ENCODE measurements at places on chromosomes 16 and 17.

GRCh38 chr16:51035110-51035498 is 116.0 kb downstream of the SALL1 start:
- no peak for DNase-seq

DNA sequence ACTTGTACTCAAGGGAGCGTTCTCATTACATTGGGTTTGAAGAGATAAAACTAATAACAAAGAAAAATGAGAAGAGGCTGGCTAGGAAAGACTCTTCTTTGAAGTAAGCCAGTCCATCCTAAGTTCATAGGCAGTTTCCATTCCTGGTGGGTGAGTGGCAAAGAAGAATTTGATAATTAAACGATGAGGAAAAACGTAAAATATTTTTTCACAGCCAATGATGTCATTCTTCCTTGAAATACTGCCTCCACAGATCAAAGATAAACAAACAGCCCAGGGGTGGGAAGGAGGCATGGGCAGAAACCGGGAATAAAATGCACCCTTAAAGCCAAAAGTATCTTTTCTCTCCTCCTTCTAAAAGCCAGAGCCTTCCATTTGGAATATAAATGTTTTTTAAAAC is 346.6 kb downstream of the PMP22 start:
- no peak for DNase-seq

DNA sequence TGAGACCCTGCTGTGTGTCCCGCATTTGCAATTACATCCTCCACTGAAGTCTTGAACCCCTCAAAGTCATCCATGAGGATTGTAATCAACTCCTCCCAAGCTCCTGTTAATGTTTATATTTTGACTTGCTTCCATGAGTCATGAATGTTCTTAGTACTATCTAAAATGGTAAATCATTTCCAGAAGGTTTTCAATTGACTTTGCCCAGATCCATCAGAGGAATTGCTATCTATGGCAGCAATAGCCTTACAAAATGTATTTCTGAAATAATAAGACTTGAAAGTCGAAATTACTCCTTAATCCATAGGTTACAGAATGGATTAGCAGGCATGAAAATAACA is 2.5 kb upstream of the C16orf87 start:
- no peak for DNase-seq

- no peak for DNase-seq
Measured at GRCh38 chr16:72458035-72458434, 286.1 kb upstream of the PMFBP1 start.

DNA sequence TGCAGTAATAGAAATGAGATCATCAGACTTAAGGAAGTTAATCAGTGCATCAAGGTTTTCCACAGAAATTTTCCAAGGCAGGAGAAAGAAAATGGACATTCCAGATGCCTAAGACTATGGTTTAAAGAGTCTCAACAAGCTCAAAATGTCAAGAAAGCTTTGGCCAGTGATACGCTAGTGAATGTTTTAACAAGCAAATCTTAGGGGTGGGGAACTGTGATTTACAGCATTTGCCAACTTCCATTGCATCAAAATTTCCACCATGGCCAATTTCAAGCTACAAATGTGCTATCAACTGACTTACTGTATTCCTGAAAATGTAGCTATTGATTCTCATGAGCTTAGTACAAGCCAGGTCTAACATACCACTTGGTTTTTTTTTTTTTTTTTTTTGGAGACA is 82.4 kb upstream of the CLEC3A start:
- DNase-seq: no peak

DNA sequence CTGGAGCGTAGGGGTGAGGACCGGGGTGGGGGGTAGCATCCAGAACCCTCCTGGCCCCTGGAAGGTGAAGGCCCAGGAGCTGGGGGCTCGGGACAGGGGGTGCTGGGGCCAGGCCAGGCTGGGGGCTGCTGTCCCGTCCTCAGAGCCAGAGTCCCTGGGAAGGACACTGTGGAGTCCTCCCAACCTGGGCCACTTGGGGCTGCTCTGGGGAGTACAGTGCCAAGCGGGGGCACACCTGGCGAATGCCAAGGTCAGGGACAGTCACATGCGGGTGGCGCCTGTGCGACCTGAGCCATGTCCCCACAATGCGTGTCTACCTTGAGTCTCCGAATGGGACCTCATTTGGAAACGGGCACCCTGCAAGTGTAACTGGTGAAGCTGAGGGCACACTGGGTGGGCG is 1.2 kb upstream of the PERCC1 start:
- DNase-seq: no peak

- DNase-seq: no peak
Measured at GRCh38 chr17:9488556-9488955, 87.1 kb downstream of the STX8 start.

GRCh38 chr17:40480501-40481003 is 20.9 kb downstream of the TNS4 start:
- peak; percentile 43 for DNase-seq

- DNase-seq: no peak
Measured at GRCh38 chr17:74325376-74325742, 667 bp upstream of the KIF19 start.

DNA sequence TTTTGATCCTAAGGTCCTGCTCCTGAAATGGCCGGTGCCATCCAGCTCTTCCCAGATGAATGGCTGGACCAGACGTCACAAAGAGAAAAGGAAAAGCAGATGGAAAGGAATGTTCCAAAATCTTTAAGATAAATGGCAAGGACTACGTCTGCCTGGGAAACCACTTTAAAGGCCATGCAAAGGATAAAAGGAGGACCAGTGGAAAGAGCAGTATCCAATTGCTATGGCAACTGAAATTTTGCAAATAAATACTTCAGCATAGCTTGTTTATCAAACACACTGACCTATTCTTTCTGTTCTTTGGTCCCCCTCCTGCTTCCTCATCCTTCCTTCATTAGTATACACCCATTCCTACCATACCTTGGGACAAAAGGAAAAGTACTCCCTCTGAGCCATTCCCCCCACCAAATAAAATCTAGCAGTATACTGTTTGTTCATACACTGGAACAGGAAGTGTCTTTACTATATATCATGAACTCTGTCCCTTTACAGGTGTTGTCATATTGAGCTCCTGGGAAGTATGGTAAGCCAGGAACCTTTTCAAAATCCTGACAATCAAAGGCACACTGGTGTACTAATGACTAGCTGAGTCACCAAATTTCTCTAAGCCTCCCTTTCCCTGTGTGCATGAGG is 37.2 kb upstream of the NUFIP2 start:
- DNase-seq: no peak

DNA sequence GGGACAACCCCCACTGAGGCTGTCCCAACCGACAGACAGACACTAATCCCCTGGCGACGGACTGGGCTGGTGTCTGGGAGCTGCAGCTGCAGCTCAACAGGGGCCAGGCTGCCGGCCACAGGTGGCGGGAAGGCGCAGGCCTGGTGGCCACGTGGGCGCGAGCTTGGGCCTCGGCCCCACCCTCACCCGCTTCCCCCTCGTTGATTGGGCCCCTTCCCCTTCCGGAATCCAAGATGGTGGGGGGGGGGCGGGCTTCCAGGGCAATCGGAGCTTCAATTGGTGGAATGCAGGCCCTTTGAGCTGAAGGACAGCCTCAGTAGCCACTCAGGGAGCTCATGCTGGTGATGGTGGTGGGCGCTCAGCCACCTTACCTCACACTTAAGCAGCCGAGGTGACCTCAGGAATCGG is 8.7 kb upstream of the TBX4 start:
- no peak for DNase-seq

DNA sequence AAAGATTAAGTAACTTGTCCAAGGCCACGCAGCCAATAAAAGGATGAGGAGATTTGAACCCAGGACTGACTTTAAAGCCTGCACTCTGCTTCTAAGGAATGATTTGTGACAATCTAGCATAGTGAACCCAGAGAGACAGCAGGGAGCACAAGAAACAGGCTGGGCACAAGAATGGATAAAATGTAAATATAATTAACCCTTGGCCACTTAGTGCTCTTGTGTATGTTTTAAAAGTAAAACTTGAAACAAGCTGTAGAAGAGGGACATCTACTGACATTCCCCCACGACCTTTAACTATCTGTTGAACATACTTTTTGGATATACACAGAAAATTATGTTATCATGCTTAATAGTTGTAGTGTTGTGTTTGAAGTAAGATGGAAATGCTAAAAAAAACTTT is 141.9 kb upstream of the PMFBP1 start:
- no peak for DNase-seq

GRCh38 chr17:33751702-33752065 is 458.6 kb upstream of the ASIC2 start:
- DNase-seq: no peak

- DNase-seq: no peak
Measured at GRCh38 chr16:9594946-9595345, 503.5 kb downstream of the HAPSTR1 start.

DNA sequence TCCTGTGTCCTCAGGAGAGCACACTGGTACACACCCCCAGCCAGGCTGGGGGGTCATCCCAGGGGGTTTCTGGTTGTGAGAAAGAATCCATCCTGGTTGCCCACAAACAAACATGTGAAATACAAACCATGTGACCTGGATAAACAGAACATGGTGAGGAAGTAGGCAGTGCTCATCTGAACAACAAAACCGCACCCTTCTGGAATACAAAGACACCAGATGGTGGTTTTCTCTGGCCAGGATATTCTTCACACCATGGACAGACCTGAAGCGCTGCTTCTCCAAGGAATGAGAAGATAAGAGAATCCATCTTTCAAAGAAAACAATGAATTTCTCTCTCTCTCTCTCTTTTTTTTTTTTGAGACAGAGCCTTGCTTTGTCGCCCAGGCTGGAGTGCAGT is 302.3 kb downstream of the SLC39A11 start:
- no peak for DNase-seq

- peak; percentile 78 for DNase-seq
Measured at GRCh38 chr16:68520649-68521086, 18.4 kb upstream of the ZFP90 start.

DNA sequence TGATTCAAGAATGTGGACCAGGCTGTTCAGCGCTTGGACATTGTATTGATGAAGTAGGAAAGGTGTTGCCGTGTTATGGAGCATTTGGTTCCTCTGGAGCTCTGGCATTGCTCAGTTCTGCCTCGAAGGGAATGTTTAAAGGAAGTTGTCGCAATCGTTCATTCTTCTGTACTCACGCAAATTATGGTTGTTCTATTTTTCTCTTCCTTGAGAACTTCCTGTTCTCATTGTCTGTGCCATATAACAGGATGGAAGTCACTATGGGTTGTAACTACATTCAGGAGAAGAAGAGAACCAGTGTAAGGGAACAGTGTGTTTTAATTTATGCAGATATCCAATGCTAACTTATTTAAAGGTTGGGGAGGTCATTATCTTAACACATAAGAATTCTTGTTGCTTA is 13.0 kb downstream of the PCTP start:
- DNase-seq: no peak

DNA sequence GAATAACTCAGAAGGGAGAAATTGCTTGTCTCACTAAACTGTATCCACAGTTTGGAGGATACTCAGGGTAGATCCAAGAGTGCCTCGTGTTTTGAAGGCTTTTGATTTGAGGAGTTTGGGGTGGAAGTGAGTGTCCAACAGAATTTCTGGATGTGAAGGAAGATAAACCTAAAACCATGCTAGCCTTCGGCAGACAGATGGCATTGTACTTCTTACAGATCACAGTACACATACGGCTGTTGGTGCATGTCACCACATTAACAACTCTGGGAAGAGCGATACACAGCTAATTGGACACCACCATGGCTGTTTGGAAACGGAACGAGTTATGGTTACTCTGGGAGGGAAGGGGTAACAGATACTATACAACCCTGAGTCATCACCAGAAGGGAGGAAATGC is 420.4 kb downstream of the GRIN2A start:
- DNase-seq: no peak

- no peak for DNase-seq
Measured at GRCh38 chr16:78749745-78750268, 650.4 kb downstream of the WWOX start.

Measured in stimulated activated CD8-positive, alpha-beta memory T cell treated with anti-CD3 and anti-CD28 coated beads, Interleukin-12 subunit alpha, Interleukin-12 subunit beta, amount 100 ng/mL, for 1 hour (primary cell).